ENCODE measurements at places on chromosomes 5 and 9. TPM values are rescaled to one million over a fixed set of nuclear protein-coding genes. Genes with fewer than 3 reads are reported as not detected.

ORM1 gene
- total RNA-seq, result 699 TPM

TRIM36 gene
- 2.0 TPM for total RNA-seq

FOXD4 gene
- 0.18 TPM for total RNA-seq

NRARP gene
- 0.22 TPM for total RNA-seq

TESK1 gene
- 3.1 TPM for total RNA-seq

UNC5A gene
- not detected for total RNA-seq
